ENCODE measurements at places on chromosomes 13 and 19.

DNA sequence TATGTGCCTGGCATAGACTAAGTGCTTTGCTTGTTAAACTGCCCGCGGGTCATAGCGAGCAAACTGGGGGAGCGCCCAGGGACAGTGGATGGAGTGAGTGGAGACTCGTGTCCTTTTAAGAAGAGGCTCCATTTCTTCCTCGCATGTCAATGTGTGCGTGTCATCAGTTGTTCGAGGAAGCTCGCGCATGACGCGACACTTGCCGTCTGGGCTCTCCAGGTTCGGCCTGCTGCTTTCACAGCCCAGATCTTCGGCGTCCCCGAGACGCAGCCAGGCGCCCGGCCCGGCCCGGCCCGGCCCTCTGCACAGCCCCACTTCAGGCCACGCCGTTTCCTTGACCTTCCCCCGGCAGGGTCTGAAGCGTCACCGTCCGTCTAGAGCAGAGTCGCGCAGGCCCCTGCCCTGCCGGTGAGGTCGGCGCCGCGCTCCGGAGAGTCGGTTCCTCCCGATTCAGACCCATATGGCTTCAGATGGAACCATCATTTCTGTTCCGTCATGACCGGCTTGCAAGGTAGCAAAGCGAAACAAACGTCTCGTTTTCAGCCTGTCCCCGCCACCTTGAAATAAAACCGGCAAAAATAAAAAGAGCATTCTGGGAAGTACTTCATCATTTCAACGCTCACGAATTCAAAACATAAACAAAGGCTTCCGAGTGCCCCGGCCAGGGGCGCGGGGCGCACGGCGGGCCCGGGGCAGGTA lies 599 bp upstream of the ARHGEF7 start:
- DNase-seq, result no peak

GRCh38 chr19:9528757-9529336 lies 9.6 kb downstream of the ZNF426 start:
- DNase-seq, result no peak

GRCh38 chr19:44689290-44690130 lies 9.4 kb upstream of the CEACAM16 start:
- peak; percentile 39 for DNase-seq

GRCh38 chr13:113620036-113620796 lies 35.7 kb downstream of the TFDP1 start:
- DNase-seq, result no peak

DNA sequence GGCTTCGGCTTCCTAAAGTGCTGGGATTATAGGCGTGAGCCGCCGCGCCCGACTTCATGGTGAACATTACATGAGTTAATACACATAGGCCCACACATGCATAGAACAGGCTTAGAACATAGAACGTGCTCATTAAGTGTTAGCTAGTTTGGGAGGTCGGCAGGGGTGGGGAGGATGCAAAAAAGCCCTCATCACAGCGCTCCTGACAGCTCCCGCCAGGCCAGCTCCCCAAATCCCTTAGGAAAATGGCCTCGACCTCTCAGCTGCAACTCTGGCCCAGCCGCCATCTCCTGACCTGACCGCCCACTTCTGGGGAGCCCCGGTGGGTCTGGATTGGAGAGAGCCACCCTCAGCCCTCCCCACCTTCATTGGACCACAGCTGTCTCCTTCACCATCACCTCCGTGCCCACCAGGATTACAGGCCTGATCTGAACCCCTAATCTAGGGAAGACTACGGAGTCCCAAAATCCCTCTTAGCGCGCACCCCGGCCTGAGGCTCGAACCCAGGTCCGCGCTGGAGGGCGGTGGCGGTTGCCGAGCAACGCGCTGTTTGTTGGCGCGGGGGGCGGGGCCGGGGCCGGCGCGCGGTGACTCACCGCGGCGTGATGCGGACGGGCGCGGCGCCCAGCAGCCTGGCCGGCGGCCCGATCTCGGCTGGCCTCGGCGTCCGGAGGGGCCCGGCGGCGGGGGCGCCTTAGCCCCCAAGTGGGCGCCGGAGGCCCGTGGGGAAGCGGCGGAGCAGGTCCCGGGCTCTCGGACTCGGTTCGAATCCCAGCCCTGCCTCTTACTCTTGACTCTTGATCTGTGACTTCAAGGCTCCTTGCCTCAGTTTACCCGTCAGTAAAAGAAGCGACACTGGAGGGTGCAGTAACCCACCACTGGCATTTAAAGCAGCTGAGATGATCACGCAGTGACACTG lies 26.7 kb upstream of the NANOS3 start:
- DNase-seq, result no peak

Data from SK-N-MC (cell line).